ENCODE measurements at places on chromosomes 11 and 22.

DNA sequence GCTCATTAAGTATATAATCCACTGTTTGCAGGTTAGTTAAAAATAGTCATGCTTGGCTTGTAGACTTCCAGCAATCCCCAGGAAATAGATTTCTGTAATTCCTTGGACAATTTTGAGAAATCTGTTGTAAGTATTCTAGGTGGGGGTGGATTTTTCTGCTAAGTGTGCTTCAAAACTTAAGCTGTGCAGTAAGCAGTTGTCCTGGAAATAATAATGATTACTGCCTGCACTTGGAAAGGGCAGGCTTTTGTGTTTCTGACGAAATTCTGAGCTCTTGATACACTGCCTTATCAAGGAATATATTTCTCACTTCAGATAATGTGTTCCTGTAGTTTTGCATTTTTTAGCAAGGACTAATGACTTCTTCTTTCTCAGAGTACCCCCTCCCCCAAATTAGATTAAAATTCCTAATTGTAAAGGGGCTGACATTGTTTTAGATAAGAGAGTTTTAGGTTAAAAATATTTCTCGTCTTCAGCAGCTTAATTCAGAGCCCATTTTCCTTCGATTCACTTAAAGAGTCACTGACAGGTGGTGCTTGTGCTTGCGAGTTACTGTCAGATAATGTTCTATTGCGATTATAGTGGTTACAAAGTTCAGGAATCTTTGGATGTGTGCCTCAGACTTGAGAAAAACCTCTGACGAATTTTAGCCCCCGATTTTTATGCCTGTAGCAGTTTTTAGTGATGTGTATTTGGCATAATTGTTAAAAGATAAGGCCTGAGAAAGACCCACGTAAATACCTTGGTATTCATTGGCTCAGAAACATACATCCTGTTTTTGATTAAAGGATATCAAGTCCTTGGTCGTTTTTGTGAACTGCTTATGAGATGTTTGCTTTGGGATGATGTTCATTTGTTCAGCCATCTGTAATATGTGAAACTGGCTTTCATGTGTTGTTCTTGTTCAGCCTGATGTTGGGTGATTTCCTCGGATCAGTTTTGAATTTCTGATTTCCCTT, 120.5 kb downstream of the HIPK3 start:
- no peak for DNase-seq

DNA sequence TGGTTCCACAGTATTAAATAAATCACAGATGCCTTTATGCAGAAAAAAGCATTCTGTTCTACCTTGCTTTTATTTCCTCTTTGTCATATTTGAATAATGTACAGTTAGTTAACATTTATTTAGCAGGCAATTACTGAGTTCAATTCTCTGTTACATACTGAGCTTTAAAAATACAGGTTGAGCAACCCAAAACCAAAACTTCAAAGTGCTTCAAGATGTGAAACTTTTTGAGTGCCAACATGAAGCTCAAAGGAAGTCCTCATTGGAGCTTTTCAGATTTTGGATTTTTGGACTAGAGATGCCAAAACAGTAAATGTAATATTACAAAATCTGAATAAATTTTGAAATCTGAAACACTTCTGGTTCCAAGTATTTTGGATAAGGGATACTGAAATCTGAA, 54.1 kb downstream of the PDHX start:
- no peak for DNase-seq

DNA sequence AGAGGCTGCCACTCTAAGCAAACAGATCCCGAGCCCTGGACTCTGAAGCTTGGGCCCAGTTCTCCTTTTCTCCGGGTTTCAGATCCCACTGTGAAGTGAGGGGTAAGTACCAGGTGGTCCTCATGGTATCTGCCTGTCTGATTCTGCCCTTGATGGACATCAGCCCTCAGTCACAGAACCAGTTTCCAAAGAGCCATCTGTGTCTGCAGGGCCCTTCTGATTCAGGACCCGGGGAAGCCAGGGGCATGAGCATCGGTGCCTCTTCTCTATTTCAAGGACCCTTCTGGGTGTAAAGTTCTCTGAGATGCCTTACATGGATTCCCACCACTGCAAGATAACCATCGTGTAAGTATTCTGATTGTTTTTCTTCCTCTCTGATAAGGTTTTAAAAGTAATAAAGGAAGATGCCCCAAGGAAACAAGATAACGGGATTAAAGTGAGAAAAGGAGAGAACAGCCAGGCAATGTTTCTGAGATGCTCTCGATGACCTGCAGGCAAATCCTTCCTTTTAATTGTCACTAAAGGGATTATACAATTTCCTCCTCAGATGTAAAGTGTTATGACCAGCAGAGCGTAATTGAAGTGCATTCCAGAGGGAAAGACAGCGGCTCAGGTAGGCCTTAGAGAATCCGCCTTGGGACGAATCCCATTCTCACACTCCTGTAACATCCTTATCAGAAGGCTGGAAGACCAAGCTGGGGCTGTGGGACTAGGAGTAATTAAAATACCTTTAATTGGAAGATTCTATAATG, 924.3 kb downstream of the TBC1D22A start:
- no peak for DNase-seq

DNA sequence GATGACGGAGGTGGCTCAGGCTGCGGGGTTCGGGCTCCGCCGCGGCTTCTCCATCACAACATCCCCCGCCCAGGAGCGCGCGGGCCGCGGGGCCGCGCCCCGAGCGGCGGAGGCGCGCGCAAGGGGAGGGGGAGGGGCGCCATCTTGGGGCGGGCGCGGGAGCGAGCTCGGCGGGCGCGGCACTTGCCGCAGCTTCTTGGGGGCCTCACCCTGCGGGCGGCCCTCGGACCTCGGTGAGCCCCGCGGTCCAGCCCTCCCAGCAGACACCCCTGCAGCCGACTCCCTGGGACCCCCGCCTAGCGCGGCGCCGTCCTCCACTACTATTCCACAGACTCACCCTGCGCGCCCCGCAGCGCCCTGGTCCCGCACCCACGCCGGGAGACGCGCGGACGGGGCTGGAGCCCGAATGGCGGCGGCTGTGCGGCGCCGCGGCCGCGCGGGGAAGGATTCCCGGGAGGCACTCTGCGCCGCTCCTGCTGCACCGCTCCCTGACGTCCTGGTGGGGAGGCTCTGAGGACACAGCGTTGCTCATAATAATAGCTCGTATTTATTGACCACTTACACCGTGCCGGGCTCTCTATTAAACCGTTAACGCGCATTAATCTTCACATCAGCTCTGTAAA, at the start of gene APBB1:
TSS of gene APBB1 (minus strand) at position 86 of the 623 bp plus-strand sequence. CDS start 7,747 bp downstream, outside the sequence.
- DNase-seq, result no peak

DNA sequence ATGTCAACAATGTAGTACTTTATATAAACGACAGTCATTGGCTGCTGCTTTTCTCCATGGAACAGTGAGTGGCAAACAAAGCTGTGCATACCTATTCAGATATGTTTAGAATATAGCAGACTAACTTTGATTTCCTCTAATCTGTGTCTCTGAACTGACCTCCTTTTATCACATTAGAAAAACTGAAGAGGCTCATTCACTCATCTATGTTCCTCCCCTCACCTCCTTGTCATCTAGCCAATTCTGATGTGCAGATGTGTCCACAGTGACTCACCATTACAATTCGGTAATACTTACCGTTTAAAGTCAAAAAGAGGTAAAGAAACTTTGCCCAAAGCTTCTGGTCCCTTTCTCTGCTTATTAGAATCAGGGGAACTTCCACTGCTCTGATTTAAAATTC, 51.5 kb upstream of the RPS13 start:
- DNase-seq, result no peak

- no peak for DNase-seq
Observed at GRCh38 chr11:132589791-132590190, 942.5 kb downstream of the OPCML start.

GRCh38 chr11:24598641-24599040, 101.8 kb downstream of the LUZP2 start:
- DNase-seq, result no peak

GRCh38 chr11:74770456-74770855, 21.8 kb downstream of the RNF169 start:
- DNase-seq, result no peak

DNA sequence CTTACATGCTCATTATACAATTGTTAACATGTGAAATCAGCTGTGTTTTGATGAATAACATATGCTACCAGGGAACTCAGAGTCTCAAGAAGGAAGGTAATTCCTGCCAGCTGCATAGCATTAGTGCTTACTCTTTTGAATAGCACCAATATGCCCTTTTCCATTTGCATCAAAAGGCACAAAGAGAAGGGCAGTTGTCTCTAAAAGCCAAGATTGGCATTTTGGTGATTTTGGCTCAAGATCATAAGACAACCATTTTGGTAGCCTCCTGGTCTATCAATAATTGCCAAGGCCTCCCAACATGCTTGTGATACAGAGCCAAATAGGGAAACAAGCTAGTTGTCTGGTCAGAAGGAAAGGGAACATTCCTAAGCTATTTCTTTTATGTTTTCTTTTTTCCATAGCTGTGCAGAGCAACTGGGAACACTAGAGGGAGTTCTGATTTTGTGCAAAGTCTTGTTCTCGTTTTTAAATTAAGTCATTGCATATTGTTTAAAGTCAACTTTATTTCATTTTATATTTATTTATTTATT, 416.7 kb upstream of the CHORDC1 start:
- no peak for DNase-seq

- no peak for DNase-seq
Observed at GRCh38 chr11:78147807-78148206, 8.4 kb upstream of the ALG8 start.

GRCh38 chr11:69344570-69345145, 50.7 kb downstream of the MYEOV start:
- no peak for DNase-seq

DNA sequence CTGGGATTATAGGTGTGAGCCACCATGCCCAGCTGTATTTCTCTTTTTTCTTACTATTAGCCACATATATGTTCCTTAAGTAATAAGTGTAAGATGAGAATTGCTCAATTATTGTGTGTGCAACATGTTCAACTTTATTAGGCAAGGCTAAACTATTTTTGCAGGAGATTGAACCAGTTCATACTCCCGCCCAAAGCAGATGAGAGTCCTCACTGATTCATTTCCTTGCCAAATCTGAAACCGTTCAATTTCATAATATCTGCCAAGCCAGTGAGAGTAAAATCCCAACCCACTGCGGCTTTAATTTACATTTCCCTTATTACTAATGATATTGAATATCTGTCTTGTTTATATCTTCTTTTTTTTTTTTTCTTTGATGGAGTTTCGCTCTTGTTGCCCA, 48.4 kb downstream of the KCNJ4 start:
- DNase-seq, result no peak

DNA sequence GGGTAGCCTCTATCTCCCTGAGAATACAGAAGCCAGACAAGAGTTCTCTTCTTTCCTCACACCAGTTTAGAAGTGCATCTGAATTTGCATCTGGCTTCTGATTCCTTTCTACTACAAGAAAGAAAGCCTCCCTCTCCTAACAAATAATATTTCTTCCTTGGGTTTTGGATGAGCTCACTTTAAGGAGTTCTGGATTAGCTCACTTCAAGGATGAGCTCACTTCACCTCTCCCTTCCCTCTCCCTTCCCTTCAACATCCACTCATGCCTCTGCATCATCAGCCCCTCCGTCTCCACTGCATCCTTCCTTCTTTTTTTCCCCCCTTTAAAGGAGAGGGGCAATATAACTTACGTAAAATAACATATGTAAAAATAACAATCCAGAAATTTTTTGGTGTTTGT, 1.6 kb upstream of the MTNR1B start:
- DNase-seq, result no peak

DNA sequence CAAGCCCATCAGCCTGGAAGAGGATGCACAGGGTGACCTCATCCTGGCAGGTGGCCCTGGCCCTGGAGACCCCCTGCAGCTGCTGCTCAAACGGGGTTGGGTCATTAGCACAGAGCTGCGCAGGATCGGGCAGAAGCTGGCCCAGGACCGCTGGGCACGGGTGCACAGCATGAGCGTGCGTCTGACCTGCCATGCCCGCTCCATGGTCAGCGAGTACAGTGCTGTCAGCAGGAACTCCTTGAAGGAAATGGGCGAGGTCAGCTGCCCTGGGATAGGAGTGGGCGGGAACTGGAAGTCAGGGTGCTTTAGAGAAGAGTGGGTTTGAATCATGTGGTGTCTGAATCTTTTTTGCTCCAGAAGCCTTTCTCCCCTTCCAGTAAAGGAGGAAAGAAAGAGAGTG, 61.1 kb downstream of the INSC start:
- no peak for DNase-seq

- DNase-seq, result no peak
Observed at GRCh38 chr11:24521601-24522000, 24.7 kb downstream of the LUZP2 start.

DNA sequence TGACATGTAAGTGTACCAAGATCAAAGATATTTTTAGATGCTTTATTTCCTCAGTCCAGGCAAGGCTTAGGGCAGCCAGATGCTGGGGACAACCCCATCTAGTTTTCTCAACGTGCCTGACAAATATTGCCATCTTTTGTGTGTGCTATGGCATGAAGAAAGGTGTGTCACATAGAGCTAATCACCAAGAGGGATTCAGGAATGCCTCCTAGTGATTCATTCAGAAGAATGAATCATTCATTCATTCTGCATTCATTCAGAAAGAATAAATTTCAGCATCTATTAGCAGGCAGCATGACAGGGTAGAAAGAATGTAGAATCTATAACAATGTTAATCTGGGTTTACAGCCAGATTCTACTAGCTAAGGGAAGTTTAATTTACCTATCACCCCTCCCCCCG, 75.4 kb upstream of the LRRC4C start:
- no peak for DNase-seq

DNA sequence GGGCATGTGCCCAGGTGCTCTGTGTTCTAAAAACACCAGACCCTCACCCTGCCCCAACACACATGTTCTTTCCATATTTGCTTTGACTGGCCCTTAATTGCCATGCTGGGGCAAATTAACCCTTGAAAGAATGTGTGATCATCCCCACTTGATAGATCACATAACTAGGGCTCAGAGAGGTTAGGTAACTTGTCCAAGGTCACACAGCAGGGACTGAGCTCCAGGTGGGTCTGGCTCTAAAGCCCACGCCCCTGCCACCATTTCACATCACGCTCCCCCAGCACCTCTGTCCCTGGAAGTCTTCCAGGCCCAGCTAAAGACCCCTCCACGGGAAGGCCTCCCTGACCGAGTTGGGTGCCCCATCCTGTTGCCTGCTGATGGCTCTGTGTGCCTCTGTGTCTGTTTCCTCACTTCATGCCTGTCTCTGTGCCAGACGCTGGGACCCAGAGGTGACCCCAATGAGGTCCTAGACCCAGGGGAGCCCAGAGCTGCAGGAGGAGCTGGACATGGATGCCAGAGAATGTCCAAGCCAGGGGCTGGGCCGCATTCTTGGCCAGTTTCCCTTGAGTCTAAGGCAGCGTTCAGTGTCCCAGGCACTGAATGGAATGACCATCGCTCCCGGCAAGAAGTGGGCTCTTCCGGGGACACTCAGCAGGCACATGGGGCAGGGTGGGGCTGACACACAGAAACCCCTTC, 79.7 kb downstream of the MYO7A start:
- no peak for DNase-seq

All from SIG-M5 (cell line).